NCI-H2081 treated with DMSO at 0.1 percent for 48 hours (cell line): ENCODE measurements at places on chromosomes 12 and 14.

GRCh38 chr12:88538250-88538649 lies 42.0 kb downstream of the KITLG start:
- DNase-seq: no peak

- no peak for DNase-seq
These were observed 3.9 kb downstream of the HEBP1 start for GRCh38 chr12:12996209-12996608.

DNA sequence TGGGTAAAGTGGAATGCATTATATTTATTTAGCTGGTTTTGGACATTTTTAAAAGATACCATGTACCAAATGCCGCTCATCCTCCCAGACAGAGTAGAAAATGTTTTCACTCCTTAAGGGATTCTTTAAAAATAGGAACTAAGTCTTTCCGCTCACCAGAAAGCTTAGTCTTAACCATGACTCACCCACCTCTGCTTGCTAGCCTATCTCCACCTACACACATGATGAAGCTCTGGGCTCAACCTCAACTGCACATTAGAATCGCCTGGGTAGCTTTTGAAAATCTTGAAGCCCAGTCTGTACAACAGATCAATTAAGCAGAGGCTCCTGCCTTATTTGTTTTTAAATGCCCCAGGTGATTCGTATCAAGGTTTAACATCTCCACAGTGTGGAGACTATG lies 260.5 kb downstream of the NEDD1 start:
- DNase-seq: no peak

- no peak for DNase-seq
These were observed 176.0 kb upstream of the PLEKHA5 start for GRCh38 chr12:18953505-18953904.

DNA sequence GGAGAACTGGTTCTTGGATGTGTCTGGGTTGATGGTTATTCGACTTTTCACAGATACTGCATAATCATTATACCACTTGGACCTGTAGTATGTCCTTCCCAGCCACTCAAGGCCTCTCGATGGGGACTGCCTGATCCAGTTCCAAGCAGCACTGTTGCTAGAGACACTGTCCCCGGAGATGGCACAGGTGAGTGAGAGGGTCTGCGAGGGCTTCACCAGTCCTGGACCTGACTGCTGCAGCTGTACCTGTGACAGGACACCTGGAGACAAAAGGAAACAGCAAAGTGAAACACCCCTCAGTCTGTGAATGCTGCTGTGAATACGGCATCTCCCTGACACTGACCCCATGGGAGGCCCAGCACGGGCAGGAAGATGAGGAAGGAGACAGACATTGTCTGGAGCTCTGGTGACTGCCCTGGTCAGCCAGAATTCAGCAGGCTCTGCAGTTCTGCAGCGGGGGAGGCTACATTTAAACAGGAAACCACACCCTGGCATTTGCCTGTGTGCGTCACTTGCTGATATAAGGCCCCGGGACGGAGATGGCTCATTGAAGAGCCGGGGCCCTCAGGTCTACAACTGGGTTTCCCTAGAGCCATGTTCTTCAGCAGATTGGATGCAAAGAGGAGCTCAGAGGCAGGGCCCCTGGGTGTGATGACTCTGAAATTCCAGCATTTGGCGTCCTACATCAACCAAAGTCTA lies 413.6 kb downstream of the TMEM121 start:
- DNase-seq: no peak

DNA sequence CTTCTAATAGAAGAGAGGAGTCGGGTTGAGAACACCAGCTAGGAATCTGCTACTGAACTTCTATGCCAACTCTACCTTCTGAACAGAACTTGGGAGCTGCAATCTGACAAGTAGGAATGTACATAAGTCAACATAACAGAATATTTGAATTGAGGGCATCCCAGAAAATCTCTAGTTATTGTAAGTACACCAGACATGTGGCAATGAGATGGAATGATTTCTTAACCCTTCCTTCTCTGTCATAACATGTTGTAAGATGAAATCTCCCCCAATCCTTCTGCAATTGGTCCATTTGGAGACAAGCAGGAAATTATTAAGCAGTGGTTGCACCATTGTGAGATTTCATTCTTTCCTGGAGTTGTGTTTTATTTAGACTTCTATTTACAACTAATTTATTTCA lies 68.7 kb upstream of the TMPO start:
- DNase-seq: no peak

DNA sequence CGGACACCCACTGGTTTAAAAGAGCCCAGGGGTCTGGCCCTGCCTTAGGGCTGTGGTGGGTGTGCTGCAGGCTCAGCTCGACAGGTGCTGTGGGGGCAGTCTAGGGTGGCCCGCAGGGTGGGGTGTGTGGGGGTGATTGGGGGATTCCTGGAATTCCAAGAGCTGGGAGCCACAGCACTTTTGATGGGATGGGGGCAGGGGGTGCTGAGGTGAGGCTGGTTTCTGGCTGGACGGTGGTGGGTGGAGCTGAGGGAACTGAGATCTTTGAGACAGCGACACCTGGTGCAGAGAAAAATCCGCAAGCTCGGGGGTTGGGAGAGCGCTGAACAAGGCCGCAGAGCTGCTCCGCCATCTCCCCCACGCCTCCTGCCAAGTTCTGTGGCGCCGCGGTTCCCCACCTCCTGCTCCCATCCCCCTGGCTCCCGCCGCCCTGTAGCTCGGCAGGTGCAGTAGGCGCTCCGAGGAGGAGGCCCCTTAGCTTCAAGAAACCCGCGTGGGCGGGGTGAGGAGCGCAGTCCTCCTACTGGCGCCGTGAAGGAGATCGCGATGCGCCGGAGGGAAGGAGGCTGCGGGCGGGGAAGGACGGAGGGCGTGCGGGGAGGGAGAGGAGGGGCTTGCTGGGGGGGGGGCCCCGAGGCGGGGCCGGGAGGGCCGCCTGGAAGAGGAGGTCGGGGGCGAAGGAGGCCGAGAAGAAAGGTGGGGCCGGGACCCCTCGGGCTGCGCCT lies 1.3 kb upstream of the TEDC1 start:
- peak; percentile 70 for DNase-seq

GRCh38 chr12:90987101-90987500 lies 17.7 kb downstream of the EPYC start:
- DNase-seq: no peak

GRCh38 chr12:24066865-24067264 lies 117.4 kb upstream of the SOX5 start:
- DNase-seq: no peak

- DNase-seq: no peak
These were observed 220.5 kb downstream of the BCAT1 start for GRCh38 chr12:24728366-24728765.

DNA sequence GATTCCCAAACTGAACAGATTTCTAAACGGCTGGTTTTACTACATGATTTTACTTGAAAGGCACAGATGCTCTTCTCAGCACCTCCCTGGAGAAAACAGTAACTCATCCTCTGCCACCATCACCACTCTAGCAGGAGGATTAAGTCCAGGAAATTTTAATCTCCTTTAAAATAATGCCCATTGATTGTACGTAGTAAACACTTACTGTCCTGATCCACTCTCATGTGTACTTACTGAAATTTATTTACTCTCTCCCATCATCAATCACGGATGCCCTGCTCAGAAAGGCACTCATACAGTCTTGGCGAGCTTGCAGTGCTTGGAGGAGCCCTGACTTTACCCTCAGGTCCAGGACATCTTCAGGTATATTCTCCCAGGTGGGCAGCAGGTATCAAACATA lies 239.8 kb upstream of the EGLN3 start:
- DNase-seq: no peak

GRCh38 chr14:38901791-38902190 lies 201.2 kb downstream of the SEC23A start:
- DNase-seq: no peak

GRCh38 chr12:128763395-128763794 lies 60.4 kb downstream of the SLC15A4 start:
- no peak for DNase-seq

DNA sequence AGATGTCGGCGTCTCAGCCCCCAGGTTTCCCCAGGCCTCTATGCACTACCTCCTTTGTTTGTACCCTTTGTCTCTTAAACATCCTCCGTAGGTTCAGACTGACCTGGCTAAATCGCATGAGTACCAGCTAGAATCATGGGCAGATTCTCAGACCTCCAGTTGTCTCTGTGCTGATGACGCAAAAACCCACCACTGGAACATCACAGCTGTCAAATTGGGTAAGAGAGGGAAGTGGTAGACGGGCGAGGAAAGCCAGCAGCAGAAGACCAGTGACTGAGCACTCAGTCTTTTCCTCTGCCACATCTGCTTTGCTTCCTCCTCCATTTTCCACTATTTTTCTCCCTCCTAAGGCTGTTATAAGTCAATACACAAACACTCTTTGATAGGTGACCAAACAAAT lies 29.7 kb downstream of the A2ML1 start:
- no peak for DNase-seq

GRCh38 chr12:120404271-120404670 lies 33.6 kb upstream of the COX6A1 start:
- no peak for DNase-seq

- no peak for DNase-seq
These were observed 144.3 kb downstream of the MED13L start for GRCh38 chr12:116133149-116133548.

GRCh38 chr12:113262710-113263109 lies 41.4 kb downstream of the TPCN1 start:
- DNase-seq: no peak

DNA sequence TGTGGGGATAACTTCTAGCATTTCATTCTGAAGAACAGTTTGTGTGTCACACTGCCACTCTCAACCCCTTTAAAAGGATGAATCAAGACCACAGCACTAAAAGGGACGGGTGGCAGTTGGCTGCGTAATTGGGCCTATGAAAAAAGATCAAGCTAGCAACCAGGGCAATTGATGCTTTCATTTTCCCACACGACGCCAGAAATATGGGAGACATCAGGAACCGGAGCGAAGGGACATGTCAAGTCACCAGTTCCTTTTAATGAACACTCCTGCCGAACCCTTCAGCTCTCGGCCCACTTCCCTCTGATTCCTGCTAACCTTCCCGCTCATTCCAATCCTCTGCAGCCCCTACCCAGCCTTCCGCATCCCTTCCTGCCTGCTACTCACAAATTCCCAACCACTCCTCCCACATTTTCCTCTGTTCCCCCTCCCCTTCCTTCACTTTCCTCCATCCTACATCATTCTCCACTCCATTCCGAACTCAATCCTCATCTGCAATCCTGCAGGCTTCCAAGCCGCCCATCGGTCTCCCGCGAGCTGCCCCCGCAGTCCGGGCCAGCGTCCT lies 753 bp downstream of the CSRNP2 start:
- no peak for DNase-seq
